ENCODE measurements at places on chromosomes 4 and X.

GRCh38 chr4:107711831-107712230 is 8.2 kb downstream of the PAPSS1 start:
- no peak for DNase-seq

DNA sequence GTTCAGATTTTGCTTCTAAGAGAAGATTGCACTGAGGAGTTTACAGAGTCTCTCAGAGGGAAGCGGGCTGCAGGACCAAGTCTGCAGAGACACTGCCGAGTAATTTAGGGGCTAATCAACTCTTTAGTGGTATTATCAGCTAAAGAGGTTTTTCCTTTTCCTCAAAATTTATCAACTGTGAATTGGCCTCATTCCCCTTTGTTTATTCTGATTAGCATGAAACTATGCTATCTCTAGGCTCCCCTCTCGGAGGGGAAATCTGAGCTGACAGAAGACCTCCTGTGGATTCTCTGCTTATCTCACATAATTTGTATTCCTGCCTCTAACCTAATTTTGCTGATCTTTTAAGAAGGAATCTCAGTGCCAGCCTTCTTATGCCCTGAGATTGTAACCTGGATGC is 201.0 kb downstream of the DCTD start:
- no peak for DNase-seq

GRCh38 chrX:43493756-43494155 is 162.3 kb upstream of the MAOA start:
- DNase-seq: no peak

DNA sequence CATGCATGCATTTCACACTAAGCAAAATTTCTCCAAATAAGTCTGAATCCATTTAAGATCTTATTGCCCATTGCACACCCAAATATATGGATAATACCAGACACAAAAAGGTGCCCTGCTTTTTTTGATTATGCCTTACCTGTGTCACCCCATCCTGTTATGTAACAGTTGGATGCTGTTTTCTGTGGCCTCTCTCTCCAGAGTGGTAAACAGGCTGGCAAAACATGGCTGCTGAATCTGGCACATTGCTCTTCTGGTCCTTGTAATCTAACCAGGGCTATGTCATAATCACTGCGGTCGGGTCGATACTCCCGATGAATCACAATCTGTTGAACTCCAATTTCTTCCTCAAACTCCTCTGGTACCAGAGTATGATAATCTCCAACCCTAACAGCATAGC is 70.1 kb downstream of the PRSS12 start:
- no peak for DNase-seq

GRCh38 chrX:47608130-47608810 is 11.4 kb downstream of the SYN1 start:
- no peak for DNase-seq

GRCh38 chr4:103400405-103400804 is 202.3 kb upstream of the CENPE start:
- no peak for DNase-seq

DNA sequence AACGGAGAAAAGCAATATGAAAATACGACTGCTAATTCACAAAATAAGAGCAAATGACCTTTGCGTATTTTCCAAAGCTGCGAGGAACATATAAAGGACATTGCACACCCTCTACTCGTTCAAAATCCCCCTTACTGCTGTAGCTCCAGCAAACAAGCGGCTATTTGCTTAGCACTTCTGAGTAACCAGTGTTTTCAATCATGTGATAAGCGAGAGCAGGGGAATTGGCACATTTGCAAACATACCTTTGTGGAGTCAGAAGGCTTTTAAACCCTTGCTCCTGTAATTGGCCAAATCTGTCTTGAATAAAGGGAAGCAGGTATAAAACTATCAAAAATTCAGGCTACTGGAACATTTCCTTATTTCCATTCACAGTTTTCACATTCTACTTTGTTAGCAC is 610.2 kb downstream of the UBE2NL start:
- DNase-seq: no peak

DNA sequence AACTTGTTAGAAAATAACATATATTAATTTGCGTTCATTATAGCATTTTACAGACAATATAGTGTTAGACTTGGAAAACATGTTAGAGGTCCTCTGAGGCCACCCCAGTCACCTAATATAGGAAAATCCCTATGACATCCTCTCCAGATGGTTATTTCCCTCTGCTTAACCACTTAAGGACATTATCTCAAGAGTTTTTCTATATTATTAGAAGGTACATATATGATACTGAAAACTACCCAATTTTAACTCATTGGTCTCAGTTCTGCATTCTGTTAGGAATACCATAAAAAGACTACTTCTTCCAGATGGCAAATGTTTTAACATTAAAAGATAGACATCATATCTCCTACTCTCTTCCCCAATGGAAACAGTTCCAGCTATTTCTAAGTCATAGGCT is 21.4 kb downstream of the PTPN13 start:
- DNase-seq: no peak

DNA sequence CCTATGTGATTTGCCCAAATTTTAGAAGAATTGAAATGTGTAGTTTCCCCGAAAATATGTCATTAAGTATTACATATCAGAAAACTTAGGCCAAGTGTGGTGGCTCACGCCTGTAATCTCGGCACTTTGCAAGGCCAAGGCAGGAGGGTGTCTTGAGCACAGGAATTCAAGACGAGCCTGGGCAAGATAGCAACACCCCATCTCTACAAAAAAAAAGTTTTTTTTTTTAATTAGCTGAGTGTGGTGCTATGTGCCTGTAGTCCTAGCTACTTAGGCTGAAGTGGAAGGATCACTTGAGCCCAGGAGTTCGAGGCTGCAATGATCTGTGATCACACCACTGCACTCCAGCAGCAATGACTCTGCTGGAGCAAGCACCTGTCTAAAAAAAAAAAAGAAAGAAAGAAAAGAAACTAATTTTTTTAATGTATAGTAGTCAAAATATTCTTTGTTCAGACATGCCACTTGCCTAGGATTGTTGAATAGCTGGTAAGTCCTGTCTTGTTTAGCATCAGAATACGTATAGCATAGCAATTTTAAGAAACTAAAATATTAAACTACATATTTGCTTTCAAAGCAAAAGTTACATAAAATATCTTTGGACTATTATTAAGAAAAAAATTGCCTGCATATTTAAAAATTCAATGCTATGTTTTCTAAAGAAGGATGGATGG is 40.1 kb upstream of the GAB1 start:
- DNase-seq: no peak

GRCh38 chr4:118337954-118338353 is 14.8 kb downstream of the PRSS12 start:
- DNase-seq: no peak

DNA sequence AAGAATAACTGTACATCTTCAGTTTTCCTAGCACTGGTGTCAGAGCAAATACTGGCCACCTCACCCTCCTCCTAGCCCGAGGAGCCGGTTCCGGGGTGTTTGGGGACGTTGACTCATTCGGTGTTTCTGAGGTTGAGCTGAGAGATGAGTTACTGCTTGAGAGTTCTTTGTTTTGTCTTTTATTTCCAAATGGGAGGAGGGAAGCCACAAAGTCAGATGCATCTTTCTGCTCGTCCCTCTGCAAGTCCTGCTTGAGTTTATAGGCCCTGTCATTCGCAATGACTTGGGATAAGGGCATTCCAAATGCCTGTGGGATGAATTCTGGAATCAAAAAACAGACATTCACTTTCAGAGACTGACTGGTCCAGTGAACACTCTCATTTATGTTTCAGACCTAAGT is 77.5 kb downstream of the HCCS start:
- DNase-seq: no peak

Measured in KG1 (cell line).